D721Med (cell line): ENCODE measurements at places on chromosomes 7 and 10.

- DNase-seq = no peak
Measured at GRCh38 chr7:127029823-127030222, 222.9 kb downstream of the GRM8 start.

- DNase-seq = no peak
Measured at GRCh38 chr7:100472854-100473499, 6.0 kb downstream of the TSC22D4 start.

GRCh38 chr7:75987805-75988567 is 6.4 kb downstream of the TMEM120A start:
- peak; percentile 15 for DNase-seq

DNA sequence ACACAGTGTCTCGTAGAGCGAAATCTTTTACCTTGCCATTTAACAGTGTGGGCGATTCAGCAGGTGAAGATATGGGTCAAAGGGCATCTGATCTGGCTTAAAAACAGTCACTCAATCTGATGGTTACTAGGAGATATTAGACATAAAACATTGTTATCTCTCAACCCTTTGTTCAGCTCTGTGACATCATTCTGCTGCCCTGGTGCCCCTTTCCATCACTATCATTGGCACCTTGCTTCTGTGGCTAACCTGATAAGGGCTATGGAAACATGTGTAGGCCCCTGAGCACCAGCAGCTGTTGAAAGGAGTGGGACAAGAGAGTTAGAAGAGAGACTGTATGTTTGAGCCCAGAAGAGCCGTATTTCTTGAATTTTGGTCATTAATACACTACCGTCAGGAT is 650.3 kb downstream of the PHTF2 start:
- no peak for DNase-seq
